ENCODE measurements at places on chromosomes 3 and 15.

- H3K27me3 ChIP-seq: no peaks in the 10 kb centered on the region
- H3K4me3 ChIP-seq: no peak overlapping the region
- peaks cover 5% of the 10 kb centered on the region for H3K4me1 ChIP-seq
- H3K27ac ChIP-seq: no peak overlapping the region
Observed at GRCh38 chr3:95044101-95044500, 981.2 kb downstream of the NSUN3 start.

DNA sequence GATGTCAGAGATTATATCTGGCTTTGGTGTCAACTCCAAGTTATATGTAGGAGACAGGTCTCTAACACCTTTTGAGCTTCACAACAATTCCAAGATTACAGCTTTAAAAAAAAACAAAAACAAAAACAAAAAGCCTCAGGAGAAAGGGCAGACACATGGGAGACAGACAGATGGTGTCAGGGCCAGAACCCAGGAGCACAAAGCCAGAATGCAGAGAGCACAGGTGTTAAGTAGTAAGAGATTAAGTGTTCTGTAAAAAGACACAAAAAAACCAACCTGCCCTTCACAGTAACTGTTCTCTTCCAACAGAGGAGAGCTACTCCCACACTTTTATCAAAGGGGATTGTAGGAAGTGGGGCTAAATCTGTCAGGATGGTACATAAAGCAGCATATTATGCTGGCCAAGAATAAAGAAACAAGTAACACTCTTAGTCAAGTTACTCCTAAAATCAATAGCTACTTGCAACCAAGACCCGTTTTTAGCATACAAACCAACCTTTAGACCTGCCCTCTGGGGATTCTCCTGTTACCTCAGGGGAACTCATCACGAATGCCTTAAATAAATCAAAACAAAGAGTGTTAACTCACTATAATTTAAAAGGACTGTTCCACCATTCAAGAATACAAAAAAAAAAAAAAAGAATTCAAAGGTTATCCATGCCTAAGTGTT is 5.9 kb downstream of the CPEB1 start:
- DNase-seq: no peak
- no peak overlapping the region for H3K27ac ChIP-seq
- H3K36me3 ChIP-seq: no peaks in the 10 kb centered on the region
- H3K4me1 ChIP-seq: no peaks in the 10 kb centered on the region

GRCh38 chr3:14423197-14423743 is 20.9 kb downstream of the SLC6A6 start:
- no peak overlapping the region for H3K4me3 ChIP-seq
- no peaks in the 10 kb centered on the region for H3K36me3 ChIP-seq
- DNase-seq: no peak
- H3K27me3 ChIP-seq: no peaks in the 10 kb centered on the region
- H3K27ac ChIP-seq: no peak overlapping the region
- H3K4me1 ChIP-seq: no peaks in the 10 kb centered on the region

- no peaks in the 10 kb centered on the region for H3K36me3 ChIP-seq
- H3K4me1 ChIP-seq: peaks cover 2% of the 10 kb centered on the region
- H3K4me3 ChIP-seq: no peak overlapping the region
- H3K27ac ChIP-seq: no peak overlapping the region
- H3K27me3 ChIP-seq: no peaks in the 10 kb centered on the region
Observed at GRCh38 chr3:193589129-193589528, 3.9 kb upstream of the OPA1 start.

DNA sequence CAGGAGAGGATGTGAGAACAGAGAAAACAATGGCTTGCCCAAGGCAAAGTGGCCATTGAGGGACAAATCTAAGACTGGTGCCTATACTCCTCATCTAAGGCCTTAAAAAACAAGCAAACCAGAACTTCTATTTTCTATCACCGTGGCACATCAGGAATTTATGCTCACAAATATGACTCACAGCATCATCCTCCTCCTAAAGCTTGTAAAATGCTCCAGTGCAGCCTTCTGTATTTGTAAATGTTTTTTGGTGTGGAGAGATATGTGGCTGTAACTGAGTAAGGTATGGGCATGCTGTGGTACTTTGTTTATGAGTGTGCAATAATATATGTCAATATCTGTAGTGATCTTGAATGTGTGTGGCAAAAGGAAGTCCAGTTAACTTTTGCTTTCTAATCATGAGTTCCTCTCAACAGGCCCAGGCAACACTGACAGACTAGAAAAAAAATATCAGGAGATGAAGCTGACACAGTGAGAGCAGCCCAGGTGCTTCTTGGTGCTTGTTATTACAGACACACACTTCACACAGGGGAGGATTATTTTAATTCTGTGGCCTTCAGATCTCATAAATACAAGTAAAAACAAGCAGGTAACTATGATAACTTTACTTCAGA is 60.3 kb downstream of the CTNNB1 start:
- H3K27me3 ChIP-seq: no peaks in the 10 kb centered on the region
- H3K4me1 ChIP-seq: peaks cover 12% of the 10 kb centered on the region
- no peaks in the 10 kb centered on the region for H3K36me3 ChIP-seq
- DNase-seq: no peak
- H3K27ac ChIP-seq: no peak overlapping the region

- H3K4me3 ChIP-seq: peak overlapping the region; percentile 57
- no peaks in the 10 kb centered on the region for H3K4me1 ChIP-seq
- no peaks in the 10 kb centered on the region for H3K36me3 ChIP-seq
- peak overlapping the region; percentile 24 for H3K27ac ChIP-seq
- H3K27me3 ChIP-seq: no peaks in the 10 kb centered on the region
Observed at GRCh38 chr3:37862903-37863815, 1.5 kb downstream of the CTDSPL start.

DNA sequence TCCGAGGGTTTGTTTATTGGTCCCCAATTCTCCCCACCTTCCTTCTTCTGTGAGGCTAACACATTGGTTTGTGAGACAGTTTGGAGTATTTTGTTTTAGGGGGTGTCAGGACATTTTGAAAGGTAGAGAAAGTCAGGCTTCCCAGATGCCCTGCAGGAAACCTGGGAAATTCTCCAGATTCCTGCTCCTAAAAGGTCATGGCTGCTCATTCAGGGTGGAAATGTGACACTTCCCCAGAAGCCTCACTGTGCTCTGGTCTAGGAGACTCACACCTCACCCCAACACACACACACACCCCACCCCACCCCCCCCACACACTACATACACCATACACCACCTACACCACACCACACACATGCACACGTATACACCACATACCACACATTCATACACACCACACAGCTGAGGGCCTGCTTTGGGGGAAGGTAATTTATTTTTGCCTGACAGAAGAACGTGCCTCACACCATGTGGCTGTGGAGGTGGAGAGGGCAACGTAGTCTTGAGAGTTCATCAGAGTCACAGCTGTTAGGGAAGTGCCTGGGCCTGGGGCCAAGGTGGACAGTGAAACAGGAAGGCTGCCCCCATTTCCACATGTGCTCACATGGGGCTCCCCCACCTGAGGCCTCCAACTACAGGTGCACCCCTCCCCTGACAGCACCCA is 40.4 kb upstream of the LIMD1 start:
- H3K36me3 ChIP-seq: no peaks in the 10 kb centered on the region
- H3K4me1 ChIP-seq: peaks cover 38% of the 10 kb centered on the region
- H3K27me3 ChIP-seq: no peaks in the 10 kb centered on the region
- H3K4me3 ChIP-seq: no peak overlapping the region

GRCh38 chr3:120147072-120147871 is 53.0 kb upstream of the GSK3B start:
- no peak for DNase-seq
- peaks cover 3% of the 10 kb centered on the region for H3K4me1 ChIP-seq
- no peaks in the 10 kb centered on the region for H3K27me3 ChIP-seq
- no peak overlapping the region for H3K27ac ChIP-seq
- no peak overlapping the region for H3K4me3 ChIP-seq
- H3K36me3 ChIP-seq: no peaks in the 10 kb centered on the region

DNA sequence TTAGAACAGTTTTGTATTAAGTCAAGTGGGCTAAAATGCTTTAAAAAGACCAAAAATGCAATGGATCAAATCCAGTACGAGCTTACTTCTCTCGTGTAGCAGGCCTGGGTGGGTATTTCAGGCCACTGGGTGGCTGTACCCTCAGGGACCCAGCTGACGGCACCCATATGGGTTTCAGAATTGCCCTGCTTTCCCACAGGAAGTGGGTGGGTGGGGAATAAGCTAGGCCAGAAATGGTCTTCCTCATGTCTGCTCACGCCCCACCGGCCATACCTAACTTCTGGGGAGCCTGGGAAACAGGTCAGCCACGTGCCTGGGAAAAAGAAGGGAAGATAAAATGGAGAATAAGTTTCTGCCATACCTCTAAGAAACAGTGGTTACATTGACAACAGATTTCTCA is 20.3 kb downstream of the GPR160 start:
- DNase-seq: no peak
- no peaks in the 10 kb centered on the region for H3K4me1 ChIP-seq
- no peak overlapping the region for H3K27ac ChIP-seq
- H3K27me3 ChIP-seq: no peaks in the 10 kb centered on the region

GRCh38 chr3:37114251-37115145 is 59.9 kb downstream of the LRRFIP2 start:
- no peak overlapping the region for H3K4me3 ChIP-seq
- no peak overlapping the region for H3K27ac ChIP-seq
- H3K4me1 ChIP-seq: peaks cover 8% of the 10 kb centered on the region
- DNase-seq: peak; percentile 83

- no peak overlapping the region for H3K27ac ChIP-seq
- no peak overlapping the region for H3K4me3 ChIP-seq
- no peaks in the 10 kb centered on the region for H3K27me3 ChIP-seq
- no peak for DNase-seq
- no peaks in the 10 kb centered on the region for H3K4me1 ChIP-seq
Observed at GRCh38 chr15:100307241-100308212, 34.2 kb downstream of the ADAMTS17 start.

GRCh38 chr15:81002331-81003096 is 1.8 kb downstream of the TLNRD1 start:
- H3K27ac ChIP-seq: no peak overlapping the region
- H3K4me3 ChIP-seq: peak overlapping the region; percentile 96
- H3K27me3 ChIP-seq: peaks cover 9% of the 10 kb centered on the region
- no peaks in the 10 kb centered on the region for H3K36me3 ChIP-seq

DNA sequence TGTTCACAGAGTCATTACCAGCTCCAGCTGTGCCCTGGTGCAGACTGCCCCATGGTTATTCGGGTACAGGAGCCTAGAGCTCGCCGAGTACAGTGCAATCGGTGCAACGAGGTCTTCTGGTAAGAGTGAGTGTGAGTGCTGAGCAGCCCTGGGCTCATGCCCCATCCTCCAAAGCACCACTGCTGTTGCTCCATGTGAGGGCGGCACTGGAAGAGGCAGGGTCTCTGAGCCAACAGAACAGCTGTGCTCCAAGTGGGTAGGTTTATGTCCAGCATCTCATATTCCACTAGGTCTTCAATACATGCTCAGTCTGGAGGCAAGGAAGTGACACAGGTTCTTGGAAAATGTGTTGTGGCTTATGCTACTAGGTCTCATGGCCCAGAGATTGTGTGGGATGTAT is 19.5 kb upstream of the P4HTM start:
- H3K27ac ChIP-seq: no peak overlapping the region
- H3K4me3 ChIP-seq: no peak overlapping the region
- H3K27me3 ChIP-seq: no peaks in the 10 kb centered on the region
- peaks cover 60% of the 10 kb centered on the region for H3K36me3 ChIP-seq
- DNase-seq: no peak

DNA sequence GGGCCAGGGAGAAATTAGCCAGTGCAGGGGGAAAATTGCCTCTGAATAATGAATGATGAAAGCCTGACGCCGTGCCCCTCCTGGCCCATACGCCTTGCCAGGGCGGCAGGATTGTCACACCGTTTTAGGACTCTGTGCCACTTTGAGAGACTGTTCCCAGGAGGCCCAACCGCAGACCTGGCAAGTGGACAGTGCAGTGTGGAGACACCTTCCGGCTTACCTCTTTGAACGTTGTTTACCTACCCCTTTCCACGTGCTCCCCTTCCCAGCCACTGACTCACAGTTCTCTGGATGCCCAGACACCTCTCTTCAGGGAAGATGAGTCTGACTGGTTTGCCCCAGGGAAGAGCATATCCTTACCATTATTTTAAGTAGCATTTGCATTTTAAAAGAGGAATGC is 84.0 kb upstream of the PXYLP1 start:
- H3K27ac ChIP-seq: no peak overlapping the region
- H3K4me3 ChIP-seq: no peak overlapping the region
- no peaks in the 10 kb centered on the region for H3K36me3 ChIP-seq

DNA sequence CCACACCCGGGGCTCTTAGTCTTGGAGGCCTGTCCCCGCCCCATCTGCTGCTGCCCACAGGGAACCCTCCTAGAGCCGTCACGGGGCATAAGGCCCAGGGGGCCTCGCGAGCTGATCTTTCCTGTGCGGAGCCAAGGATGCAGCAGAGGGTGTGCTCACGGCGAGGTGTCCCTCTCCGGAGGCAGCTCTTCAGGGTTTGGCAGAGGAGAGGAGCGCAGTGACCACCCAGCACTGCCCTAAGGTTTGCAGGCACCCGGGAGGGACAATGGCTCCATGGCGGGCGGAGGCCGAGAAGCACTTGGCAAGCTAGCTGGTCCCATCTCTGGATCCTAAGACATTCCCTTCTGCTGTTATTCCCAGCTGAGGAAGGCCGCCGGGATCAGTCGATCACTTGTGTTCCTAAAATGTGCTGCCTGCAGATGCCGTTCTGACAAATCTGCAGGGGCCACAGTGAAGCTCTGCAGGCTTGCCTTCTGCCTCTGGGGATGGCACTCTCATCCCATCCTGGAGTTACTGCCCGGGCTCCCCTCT is 47.4 kb upstream of the PCSK6 start:
- DNase-seq: no peak
- no peak overlapping the region for H3K27ac ChIP-seq
- H3K4me1 ChIP-seq: no peaks in the 10 kb centered on the region
- H3K27me3 ChIP-seq: no peaks in the 10 kb centered on the region
- no peaks in the 10 kb centered on the region for H3K36me3 ChIP-seq

GRCh38 chr3:55735976-55736375 is 248.9 kb upstream of the WNT5A start:
- H3K4me1 ChIP-seq: peaks cover 4% of the 10 kb centered on the region
- no peaks in the 10 kb centered on the region for H3K27me3 ChIP-seq
- no peak for DNase-seq
- no peaks in the 10 kb centered on the region for H3K36me3 ChIP-seq
- H3K27ac ChIP-seq: no peak overlapping the region

- no peak overlapping the region for H3K27ac ChIP-seq
- H3K36me3 ChIP-seq: no peaks in the 10 kb centered on the region
- peak; percentile 66 for DNase-seq
- H3K4me3 ChIP-seq: no peak overlapping the region
- no peaks in the 10 kb centered on the region for H3K4me1 ChIP-seq
Observed at GRCh38 chr15:38683382-38684242, 119.0 kb upstream of the RASGRP1 start.

GRCh38 chr3:14047027-14047426 is 77.6 kb downstream of the CHCHD4 start:
- no peak for DNase-seq
- no peaks in the 10 kb centered on the region for H3K4me1 ChIP-seq
- no peaks in the 10 kb centered on the region for H3K27me3 ChIP-seq
- no peaks in the 10 kb centered on the region for H3K36me3 ChIP-seq

GRCh38 chr15:85630311-85630710 is 164.4 kb downstream of the KLHL25 start:
- no peaks in the 10 kb centered on the region for H3K27me3 ChIP-seq
- no peak overlapping the region for H3K4me3 ChIP-seq

DNA sequence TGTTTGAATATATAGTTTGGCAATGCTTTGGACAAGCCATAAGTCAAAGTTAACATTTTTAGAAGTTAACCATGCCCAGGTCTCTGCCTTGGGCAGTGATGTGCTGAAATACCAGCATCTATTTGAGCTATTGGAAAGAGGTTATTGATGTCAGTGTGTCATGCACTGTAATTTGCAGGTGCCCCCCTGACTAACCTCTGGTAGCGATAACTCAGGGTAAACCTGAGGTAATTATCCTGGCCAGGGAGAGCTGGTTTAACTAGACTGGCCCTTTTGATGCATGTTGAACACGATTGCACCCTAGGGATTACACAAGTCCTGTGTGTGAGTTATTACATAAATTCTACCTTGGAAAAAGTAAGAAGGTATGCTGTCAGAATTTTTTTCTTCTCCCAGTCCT is 455.8 kb upstream of the WNT5A start:
- H3K27me3 ChIP-seq: no peaks in the 10 kb centered on the region
- no peak for DNase-seq
- H3K27ac ChIP-seq: no peak overlapping the region
- no peak overlapping the region for H3K4me3 ChIP-seq
- H3K4me1 ChIP-seq: no peaks in the 10 kb centered on the region

Data from cardiac muscle cell (in vitro differentiated cells and primary cell).